ENCODE measurements at places on chromosomes 4 and X.

DNA sequence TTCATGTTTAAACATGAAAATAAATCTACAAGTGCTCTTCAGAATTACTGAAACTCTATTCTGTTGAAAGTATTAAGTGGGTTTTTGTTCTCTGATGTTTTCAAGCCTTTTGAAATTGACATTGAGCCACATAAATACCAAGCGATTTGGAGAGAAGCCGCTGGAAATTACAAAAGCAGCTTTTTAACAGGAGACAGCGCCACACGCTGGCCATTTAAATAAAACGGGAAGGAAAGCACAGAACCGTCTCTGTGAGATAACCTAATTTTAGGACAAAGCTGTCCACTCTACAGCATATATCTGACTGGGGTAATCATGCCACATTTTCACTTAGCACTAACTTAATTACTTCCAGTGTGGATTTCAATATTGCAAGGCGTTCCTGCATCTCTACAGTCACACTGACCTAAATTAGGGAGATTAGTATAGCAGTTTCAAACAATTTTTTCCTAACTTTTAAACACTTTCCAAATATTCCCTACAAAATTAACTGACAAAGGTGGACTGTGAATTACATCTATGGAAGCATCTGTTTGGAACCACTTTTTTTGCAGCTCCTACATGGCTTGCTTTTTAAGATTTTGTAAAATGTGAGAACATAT lies 6.8 kb upstream of the ANOS1 start:
- no peak for DNase-seq

DNA sequence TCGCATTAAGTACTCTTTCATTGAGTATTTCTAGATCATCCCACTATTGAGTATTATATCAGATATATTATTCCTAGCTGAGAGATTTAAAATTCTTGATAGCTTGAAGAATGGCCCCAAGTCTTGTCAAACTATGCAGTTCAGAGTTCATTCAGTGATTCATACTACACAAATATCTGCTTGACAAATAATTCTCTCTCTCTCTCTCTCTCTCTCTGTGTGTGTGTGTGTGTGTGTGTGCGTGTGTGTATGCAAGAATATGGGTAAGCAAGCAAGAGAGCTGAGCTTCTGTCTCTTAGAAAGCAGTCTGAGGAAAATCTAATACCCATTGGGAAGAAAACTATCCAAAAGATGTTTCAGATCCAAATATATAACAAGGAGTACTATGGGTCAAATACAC lies 142.0 kb downstream of the SLC10A7 start:
- no peak for DNase-seq

GRCh38 chr4:17134565-17134964 lies 236.1 kb upstream of the LDB2 start:
- DNase-seq, result no peak

DNA sequence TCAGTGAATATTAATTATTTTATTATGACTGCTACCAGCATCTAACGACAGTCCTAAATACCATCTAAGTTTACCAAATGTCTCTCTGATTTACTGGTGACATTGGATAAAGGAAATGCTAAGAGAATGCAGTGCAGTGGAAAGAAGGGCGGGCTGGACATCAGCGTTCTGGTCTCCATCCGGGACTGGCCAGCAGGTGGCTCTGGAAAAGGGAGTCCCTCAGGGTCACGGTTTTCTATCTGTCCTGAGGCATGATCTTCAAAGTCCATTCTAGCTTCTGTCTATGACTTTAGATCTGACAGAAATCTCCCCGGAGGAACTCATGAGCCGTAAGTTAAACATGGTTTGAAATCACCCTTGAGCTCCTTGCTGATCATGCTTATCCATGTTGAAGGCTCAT lies 3.3 kb downstream of the TRIM2 start:
- no peak for DNase-seq

- no peak for DNase-seq
Measured at GRCh38 chr4:13516315-13516860, 27.9 kb downstream of the NKX3-2 start.

GRCh38 chrX:150455215-150455608 lies 92.1 kb downstream of the MAMLD1 start:
- no peak for DNase-seq

DNA sequence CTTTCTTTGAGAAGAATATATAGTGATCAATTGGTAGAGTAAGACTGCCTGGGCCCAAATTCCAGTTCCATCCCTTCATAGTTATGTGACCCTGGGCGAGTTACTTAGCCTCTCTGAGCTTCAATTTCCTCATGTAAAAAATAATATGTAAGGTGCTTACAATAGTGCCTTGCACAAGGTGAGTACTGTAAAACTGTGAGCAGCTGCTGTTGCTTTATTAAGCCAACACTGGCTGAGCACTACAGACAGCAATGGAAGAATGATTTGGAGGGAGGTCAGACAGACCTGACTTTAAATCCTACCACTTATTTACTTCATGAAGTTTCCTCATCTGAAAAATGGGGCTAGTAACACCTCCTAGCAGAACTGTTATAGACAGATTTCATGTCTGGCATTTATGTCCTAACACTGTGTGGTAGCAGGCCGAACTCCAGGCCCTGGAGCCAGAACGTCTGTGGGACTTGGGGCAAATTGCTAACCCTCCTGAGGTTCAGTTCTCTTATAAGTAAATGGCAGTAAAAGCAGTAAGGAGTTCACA lies 53.8 kb downstream of the RNF150 start:
- no peak for DNase-seq

- no peak for DNase-seq
Measured at GRCh38 chr4:179268791-179269190, 1826.6 kb upstream of the AGA start.

DNA sequence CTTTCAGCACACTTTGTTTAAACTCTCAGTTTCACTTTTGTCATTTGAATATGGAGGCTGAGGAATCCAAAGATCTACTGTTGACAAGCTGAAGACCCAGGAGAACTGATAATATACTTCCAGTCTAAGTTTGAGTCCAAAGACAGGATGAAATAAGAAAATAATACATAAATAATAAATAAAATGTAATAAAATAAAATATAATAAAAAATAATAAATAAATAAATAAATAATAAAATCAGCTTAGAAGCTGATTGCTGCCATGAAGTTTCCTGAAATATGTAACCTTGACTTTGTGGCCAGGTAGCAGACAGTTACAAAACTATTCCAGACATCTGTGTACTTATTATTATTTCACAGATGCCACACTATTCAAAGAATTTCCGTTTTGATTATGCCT lies 55.0 kb downstream of the NPY2R start:
- DNase-seq, result no peak

GRCh38 chr4:80409809-80410208 lies 74.3 kb downstream of the CFAP299 start:
- no peak for DNase-seq

DNA sequence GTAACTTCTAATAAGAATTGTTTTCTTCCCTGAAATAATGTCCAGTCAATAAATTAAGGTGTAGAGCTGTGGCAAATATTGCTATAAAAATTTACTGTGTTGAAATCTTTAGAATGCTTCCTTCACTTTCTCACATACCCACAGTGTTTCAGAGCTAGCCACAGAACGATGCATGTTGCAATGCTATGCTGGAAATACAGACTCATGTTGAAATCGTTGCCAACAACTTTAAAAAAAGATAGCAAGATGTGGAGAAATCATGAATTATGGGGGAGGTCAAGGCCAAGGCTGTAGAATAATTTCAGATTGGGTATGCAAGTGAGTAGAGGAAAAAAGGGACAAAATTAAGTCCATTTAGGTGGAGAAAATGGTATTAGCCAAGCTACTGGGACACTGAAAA lies 204.8 kb downstream of the VEGFC start:
- DNase-seq, result no peak

GRCh38 chr4:6633091-6633906 lies 7.2 kb upstream of the MRFAP1 start:
- no peak for DNase-seq

DNA sequence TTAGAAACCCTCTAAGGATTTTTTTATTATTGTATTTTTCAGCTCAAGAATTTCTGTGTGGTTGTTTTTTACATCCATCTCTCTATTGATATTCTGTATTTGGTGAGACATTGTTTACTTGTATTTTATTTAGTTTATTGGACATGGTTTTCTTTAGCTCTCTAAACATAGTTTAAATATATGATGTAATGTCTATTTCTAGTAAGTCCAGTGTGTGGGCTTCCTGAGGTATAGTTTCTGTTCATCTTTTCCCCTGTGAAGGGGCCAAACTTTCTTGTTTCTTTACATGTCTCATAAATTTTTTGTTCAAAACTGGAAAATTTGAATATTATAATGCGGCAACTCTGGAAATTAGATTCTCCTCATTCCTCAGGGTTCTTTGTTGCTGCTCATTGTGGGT lies 28.2 kb upstream of the ATRX start:
- no peak for DNase-seq

- no peak for DNase-seq
Measured at GRCh38 chr4:151540728-151541388, 131.9 kb downstream of the FHIP1A start.

DNA sequence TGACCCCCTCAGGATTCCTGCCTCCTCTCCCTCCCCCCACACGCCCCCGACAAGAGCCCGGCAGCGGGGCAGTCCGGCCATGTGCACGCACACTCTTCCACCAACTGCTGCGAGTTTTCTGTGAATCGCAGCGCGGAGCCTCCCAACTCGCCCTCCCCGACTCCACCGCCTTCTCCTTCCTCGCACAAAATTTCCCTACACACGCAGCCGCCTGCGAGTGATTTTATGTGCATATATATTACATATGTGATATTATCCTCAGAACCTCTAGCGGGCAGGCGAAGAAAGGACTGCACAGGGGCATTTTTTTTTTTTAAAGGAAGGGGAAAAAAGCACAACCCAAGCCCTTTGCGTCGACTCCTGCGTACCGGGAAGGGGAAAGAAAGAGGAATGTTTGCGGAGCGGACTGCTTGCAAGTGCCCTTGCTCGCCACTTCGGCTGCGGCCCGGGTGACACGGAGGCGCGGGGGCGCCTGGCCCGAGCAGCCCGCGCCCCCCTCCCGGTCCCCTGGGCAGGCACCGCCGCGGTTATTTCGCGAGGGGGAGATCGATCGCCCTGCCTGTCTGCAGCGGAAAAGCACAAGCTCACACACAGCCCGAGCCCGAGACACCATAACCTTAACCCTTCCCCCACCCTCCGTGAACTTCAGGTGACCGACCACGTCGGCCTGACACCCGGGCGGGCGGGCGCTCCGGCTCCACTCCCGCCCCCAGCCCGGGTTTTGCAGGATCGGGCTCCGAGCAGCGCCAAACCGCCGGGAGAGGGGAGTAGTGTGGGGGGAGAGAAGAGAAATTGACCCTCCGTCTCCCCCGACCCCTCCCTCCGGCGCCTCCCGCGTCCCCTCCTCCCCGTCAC lies 2.3 kb downstream of the ZNF827 start:
- DNase-seq, result peak; percentile 46

- no peak for DNase-seq
Measured at GRCh38 chr4:46656071-46656470, 253.0 kb downstream of the COX7B2 start.

GRCh38 chrX:66915893-66916292 lies 277.0 kb upstream of the EDA2R start:
- DNase-seq, result no peak

DNA sequence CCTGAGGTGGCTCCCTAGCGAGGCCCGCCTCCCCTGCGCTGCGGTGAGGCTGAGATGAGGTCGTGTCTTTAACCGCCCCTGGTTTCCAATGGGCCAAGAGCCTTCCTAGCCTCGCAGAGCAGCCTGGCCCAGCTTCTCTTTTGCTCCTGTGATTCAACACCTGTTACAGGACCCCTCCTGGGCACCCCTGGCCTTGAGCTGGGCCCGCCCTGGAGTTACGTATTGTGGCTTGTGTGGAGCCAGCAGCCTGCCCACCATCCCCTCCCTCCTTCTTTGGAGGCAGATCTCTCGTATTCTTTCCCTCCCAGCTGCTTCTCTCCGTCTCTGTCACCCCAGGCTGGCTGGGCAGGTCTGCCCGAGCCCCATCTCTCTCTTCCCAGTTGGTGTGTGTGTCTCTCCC lies 19.3 kb upstream of the UBA1 start:
- DNase-seq, result no peak

GRCh38 chr4:184030036-184030435 lies 124.9 kb downstream of the STOX2 start:
- no peak for DNase-seq

- no peak for DNase-seq
Measured at GRCh38 chrX:69565247-69565815, 50.6 kb upstream of the EDA start.
